CD4-positive, alpha-beta T cell treated with Interleukin-6 at 100 ng/mL for 8 hours (primary cell): ENCODE measurements at places on chromosomes 13 and 19.

- no peak for DNase-seq
Measured at GRCh38 chr13:43545317-43545874, 241.4 kb downstream of the ENOX1 start.

DNA sequence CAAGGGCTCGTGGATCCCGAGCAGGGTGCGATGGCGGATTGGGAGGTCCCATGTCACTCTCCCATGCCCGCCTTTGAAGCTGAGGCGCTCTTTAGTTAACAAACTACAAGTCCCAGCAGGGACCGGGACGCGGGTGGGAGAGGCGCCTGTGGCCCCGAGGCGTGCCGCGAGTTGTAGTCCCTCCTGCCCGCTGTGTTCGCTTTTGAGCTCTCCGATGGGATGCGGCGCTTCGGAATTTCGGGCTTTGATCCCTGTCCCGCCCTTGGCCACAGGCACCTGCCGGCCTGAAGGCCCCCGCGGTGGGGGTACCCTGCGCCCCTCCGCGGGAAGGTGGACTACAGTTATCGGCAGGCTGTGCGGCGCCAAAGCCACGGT is 11.0 kb downstream of the CYTH2 start:
- peak; percentile 28 for DNase-seq

- DNase-seq = no peak
Measured at GRCh38 chr19:35177377-35178274, 23.1 kb downstream of the FXYD5 start.

DNA sequence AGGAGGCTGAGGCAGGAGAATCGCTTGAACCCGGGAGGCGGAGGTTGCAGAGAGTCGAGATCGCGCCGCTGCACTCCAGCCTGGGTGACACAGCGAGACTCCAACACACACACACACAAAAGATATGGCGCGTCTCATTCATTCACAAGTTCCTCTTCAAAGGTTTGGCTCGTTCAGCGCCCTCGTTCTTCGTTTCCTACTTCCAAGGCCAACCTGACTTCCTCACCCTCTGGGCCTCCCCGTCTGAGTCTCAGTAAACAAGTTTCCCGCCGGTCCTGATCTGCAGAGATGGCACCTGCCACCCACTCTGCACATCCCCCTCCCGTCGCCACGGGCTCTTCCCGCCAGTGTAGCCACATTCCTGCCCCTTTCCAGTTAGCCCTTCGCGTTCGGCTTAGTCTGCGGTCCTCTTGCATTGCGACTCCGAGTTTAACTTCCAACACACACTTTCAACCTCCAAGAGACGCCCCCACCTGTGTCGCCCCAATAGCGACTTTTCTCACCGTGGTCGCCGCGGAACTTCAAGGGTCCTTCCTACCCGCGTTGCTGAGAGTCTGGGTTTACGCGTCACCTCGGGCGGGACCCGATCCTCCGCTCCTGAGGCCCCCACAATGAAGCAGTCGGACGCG is 1.3 kb upstream of the BSG start:
- DNase-seq = peak; percentile 56

DNA sequence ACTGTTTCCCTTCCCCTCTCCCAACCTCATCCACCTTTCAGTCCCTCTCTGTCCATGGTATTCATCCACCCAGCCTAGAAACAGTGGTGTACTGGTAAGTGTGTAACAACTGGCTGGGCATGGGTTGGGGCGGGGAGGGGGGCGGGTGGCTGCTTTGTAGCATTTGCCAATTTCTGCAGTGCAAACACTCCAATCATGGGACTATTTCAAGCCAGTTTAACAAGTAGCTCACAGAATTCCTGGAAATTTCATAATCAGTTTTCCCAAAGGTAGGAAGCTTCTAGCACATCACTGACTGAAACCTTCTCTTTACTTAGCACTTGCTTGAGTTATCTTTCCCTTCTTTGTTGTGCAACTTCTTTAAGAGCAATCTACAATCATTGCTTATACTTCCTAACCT is 100.8 kb upstream of the WASF3 start:
- no peak for DNase-seq

- DNase-seq = no peak
Measured at GRCh38 chr19:30070968-30071632, 129.1 kb downstream of the URI1 start.

GRCh38 chr19:13937479-13938300 is 527 bp downstream of the PODNL1 start:
- no peak for DNase-seq

DNA sequence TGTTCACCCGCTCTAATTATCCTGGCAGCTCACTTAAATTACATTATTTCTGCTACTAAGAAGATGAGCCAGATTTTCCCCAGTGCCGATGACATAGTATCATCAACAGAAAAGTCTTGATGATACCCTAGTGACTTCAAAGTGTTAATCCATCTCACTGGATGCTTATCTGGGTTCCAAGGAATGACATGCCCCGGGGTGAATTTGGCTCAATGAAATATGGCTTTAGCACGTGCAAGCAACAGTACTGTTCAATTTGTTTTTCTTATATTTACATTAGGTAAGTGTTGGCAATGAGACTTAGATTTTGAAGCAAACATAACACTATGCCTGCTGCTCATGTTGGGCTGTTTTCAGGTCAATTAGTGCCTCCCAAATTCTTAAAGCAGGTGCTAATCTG is 548.2 kb upstream of the SLITRK1 start:
- no peak for DNase-seq

- no peak for DNase-seq
Measured at GRCh38 chr19:39296906-39297305, 699 bp downstream of the IFNL1 start.

DNA sequence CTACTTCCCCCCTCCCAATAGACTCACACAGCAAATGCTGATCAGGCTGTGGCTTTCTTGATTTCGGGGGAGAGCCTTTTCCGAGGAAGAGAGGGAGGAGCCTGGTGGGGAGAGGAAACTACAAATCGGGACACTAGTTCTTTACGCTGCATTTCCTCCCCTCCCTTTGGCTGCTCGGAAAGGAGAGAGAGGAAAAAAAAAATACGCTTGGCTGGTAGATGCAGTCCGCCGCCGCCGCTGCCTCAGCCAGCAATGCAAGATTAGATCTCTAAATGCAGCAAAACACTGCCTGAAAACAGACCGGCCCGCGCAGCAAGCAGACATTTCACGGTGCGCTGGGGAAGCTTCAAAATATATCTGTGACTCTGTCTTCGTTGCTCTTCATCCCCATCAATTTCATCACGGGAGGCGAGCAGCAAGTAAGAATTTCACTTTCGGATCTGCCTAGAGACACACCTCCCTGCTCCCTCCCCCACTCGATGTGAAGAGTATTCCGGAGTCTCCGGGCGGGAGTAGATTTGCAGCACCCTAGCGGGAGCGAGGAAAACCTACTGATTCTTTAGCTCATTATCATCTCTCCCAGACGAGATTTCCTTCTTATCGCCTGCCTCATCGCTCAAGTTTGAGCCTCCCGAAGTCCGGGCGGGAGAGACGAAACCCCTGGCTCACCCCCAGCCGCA is at the start of gene PCDH17:
Gene PCDH17, plus strand, starts transcription at position 149 of the 680 bp plus-strand sequence. CDS start 803 bp downstream, outside the sequence.
- DNase-seq = no peak

- no peak for DNase-seq
Measured at GRCh38 chr13:51873837-51874236, 12.1 kb downstream of the CCDC70 start.

GRCh38 chr13:61408571-61408970 is 7.1 kb downstream of the PCDH20 start:
- DNase-seq = no peak

DNA sequence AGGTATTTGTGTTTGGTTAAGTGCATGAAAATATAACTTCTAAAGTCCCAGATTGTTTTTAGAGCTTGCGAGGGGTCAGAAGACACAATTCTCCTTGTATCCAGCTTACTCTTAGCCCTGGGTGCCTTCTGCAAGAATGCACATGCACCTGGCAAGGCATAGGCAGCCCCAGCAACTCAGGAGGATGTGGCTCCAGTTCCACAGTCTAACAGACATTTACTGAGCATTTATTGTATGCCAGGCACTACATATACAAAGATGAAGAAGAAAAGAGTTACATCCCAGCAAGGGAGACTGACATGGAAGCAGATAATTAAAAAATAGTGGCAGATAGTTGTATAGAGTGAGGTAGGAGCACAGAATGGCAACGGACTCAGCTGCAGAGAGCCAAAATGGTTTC is 101.1 kb upstream of the FRY start:
- no peak for DNase-seq

DNA sequence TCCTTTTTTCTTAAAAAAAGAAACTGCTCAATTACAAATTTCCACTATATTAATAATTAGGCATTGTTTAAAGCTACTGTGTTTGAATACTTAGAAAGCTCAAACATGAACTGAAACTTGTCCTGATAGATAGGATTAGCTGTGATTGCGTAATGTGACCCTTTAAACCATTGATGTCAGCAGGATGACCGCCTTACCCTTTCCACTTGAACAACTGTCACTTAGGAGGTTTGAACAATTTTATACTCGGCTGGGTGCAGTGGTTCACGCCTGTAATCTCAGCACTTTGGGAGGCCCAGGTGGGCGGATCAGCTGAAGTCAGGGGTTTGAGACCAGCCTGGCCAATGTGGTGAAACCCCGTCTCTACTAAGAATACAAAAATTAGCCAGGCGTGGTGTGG is 2.9 kb downstream of the LAMP1 start:
- DNase-seq = no peak

GRCh38 chr19:14300303-14300702 is 80.9 kb upstream of the ADGRE5 start:
- DNase-seq = no peak

DNA sequence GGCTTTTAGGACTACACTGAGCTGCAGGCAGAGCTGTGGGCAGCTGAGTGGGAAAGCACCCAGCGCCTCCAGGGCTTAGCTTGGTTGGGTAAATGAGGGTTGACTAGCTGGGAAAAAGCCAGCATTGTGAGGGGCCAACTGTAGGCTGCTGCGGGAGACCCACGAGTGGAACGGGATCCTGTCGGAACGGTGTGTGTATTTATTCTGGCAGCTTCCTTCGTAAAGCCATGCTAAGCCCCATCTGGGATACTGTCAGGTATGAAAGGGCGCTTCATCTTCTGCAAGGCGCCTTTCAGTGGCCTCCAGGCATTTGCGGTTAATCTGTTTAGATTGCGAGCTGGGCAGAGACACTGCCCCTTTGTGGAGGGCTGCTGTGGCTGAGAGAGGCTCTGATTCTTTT is 39.5 kb upstream of the CNMD start:
- DNase-seq = no peak
